ENCODE measurements at places on chromosomes 5 and 9. TPM values are rescaled to one million over a fixed set of nuclear protein-coding genes. Genes with fewer than 3 reads are reported as not detected.

SHOC1 gene
- not detected for polyA plus RNA-seq

HRH2 gene
- 10.2 TPM for polyA plus RNA-seq

CFAP77 gene
- 1.2 TPM for polyA plus RNA-seq

COX7C gene
- 837 TPM for polyA plus RNA-seq

GNAQ gene
- polyA plus RNA-seq = 16.4 TPM

RNF208 gene
- polyA plus RNA-seq = 2.7 TPM

PTGES gene
- polyA plus RNA-seq = 5.1 TPM

IL17B gene
- 0.18 TPM for polyA plus RNA-seq

TBCA gene
- 40.4 TPM for polyA plus RNA-seq

CAVIN4 gene
- 1.8 TPM for polyA plus RNA-seq

SEC24A gene
- 14.7 TPM for polyA plus RNA-seq

IFNA21 gene
- polyA plus RNA-seq = not detected

LRRC70 gene
- polyA plus RNA-seq = 0.62 TPM

ADAMTS2 gene
- 9.6 TPM for polyA plus RNA-seq

EFNA5 gene
- 9.4 TPM for polyA plus RNA-seq

FOXD4L5 gene
- not detected for polyA plus RNA-seq

OCLN gene
- 27.9 TPM for polyA plus RNA-seq
